IPS DF 6.9 (cell line): ENCODE measurements at places on chromosomes 1 and 21.

DNA sequence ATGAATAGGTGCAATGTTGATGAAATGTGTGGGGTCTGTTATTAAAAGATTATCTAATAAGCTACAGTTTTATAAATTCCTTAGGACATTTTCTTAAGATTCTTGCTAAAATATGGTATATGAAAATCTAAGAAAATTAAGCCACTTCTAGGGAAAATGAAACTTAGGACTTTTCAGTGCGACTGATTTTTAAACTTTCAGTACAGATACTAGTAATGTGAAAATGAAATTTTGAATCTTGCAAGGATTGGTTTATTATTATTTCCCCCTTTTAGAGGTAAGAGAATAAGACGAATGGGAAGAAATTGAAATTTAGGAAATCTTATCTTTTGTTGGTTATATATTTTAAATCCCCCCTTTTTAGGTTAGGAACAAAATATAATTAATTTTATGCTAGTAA, 16.4 kb downstream of the CAPZA1 start:
- no peaks in the 10 kb centered on the region for H3K36me3 ChIP-seq
- no peak overlapping the region for H3K27ac ChIP-seq
- no peak for DNase-seq
- H3K27me3 ChIP-seq = no peaks in the 10 kb centered on the region
- H3K4me3 ChIP-seq = no peak overlapping the region
- no peaks in the 10 kb centered on the region for H3K4me1 ChIP-seq

DNA sequence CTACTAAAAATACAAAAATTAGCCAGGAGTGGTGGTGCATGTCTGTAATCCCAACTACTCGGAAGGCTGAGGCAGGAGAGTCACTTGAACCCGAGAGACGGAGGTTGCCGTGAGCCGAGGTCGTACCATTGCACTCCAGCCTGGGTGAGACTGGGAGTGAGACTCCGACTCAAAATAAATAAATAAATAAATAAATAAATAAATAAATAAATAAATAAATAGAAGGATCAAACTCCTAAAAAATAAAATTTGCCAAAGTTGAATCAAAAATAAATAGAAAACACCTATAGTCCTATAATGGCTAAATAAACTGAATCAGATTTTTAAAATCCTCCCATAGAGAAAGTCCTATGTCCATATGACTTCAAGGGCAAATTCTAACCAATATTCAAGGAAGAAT, 15.2 kb upstream of the PEX19 start:
- H3K27ac ChIP-seq = no peak overlapping the region
- H3K4me3 ChIP-seq = no peak overlapping the region
- H3K27me3 ChIP-seq = no peaks in the 10 kb centered on the region; the same call in 1 of the 2 replicates
- no peaks in the 10 kb centered on the region for H3K4me1 ChIP-seq

- no peaks in the 10 kb centered on the region for H3K27me3 ChIP-seq
- H3K4me3 ChIP-seq = peak overlapping the region; percentile 40; the same call in 1 of the 2 replicates
- no peaks in the 10 kb centered on the region for H3K36me3 ChIP-seq
- DNase-seq = no peak
- H3K27ac ChIP-seq = no peak overlapping the region
These were observed 128.1 kb downstream of the MRPS6 start for GRCh38 chr21:34201481-34201858.

GRCh38 chr1:13943055-13943454, 243.1 kb downstream of the PRDM2 start:
- H3K36me3 ChIP-seq = no peaks in the 10 kb centered on the region
- H3K4me3 ChIP-seq = no peak overlapping the region
- no peak for DNase-seq
- H3K4me1 ChIP-seq = no peaks in the 10 kb centered on the region
- H3K27ac ChIP-seq = no peak overlapping the region

DNA sequence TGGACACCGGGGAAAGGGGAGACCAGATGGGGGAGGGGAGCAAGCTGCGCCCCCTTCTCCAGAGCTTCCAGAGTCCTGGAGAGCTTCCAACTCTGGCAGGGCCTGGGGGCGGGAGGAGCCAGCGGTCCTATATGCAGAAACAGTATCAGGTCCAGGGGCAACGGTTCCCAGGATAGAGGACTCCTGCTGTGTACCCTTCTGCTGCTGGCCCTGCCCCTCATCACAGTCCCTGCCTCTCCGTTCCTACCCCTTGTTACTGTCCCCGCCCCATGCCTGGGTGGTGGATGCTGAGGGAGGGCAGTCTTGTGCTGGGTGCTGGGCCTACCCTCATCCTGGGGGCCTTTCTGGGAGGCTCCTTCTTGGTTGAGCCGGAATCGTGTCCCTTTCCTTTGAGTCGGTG, 19.2 kb upstream of the PEX10 start:
- no peak overlapping the region for H3K4me3 ChIP-seq
- no peaks in the 10 kb centered on the region; the same call in 1 of the 2 replicates for H3K36me3 ChIP-seq
- no peaks in the 10 kb centered on the region; the same call in 1 of the 2 replicates for H3K4me1 ChIP-seq
- no peak overlapping the region for H3K27ac ChIP-seq

DNA sequence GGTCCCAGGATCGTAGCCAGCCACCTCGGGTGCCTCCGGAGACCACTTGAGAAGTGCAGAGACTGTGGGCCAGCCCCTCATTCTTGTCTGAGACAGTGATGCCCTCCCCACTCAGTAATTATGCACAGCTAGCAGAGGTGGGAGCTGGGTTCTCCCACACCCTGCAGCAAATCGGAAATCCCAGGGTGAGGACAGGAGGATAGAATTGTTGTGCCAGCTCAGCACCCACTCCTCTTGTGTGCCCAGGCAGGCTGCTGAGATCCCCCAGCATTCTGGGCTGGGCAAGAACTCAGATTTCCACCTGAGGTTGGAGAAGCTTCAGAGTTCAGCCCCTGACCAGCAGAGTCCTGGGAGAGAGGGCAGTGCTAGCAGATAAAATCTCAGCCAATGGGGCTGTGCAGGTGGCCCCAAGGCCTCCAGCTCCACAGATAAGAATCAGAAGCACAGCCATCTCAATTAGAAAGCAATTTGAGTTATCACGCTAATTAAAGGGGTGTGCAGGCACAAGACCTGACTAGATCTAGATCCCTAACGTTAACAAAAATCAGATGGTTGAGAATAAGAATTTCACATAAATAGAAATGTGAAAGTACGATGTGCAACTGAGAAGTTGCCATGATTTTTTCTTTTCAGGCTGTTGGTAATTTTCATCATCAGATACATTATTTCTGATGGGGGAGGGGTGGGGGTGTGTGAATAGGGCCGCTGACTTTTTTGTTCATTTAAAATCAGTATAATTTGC, 45.5 kb upstream of the IRF2BP2 start:
- no peak overlapping the region for H3K4me3 ChIP-seq
- peaks cover 7% of the 10 kb centered on the region for H3K4me1 ChIP-seq
- H3K27me3 ChIP-seq = no peaks in the 10 kb centered on the region
- no peaks in the 10 kb centered on the region for H3K36me3 ChIP-seq
- DNase-seq = no peak

GRCh38 chr1:48726557-48727215, 50.0 kb downstream of the BEND5 start:
- no peak overlapping the region for H3K4me3 ChIP-seq
- no peaks in the 10 kb centered on the region for H3K36me3 ChIP-seq
- no peaks in the 10 kb centered on the region for H3K4me1 ChIP-seq
- DNase-seq = no peak

DNA sequence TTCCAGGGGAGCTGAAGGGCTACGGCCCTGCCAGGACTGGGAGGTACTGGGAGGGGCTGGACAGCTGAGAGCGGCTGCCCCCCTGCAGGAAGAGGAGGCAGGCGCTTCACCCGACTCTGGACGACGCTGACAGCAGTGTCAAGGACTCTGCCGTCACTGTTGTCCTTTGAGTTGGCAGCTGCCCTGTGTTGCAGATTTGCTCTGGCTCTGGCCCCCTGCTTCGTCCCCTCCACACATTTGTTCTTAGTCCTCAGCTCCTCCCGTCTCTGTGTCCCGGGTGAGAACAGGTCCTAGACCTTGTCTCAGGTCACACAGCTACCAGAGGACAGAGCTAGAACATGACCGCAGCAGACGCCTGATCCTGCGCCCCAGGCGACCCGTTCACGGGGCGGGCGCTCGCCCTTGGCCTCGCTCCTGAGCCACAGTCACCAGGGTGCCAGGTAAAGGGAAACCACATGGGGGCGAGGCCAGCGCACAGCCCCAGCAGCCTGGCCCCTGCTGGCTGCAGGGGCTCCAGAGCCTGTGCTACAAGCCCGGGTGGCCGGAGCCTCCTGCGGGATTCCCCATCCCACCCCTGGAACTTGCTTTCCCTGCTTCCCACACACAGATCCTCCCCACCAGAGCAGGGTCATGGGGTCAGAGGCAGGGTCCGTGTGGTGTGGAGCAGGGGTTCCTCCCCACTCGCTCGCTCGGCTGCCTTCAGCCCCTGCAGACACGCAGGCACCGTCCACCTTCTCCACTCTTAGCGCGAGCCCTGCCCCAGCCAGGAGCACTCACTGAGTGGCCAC, 10.7 kb upstream of the NPHP4 start:
- no peak overlapping the region for H3K27ac ChIP-seq
- H3K4me1 ChIP-seq = peaks cover 1% of the 10 kb centered on the region; the same call in 1 of the 2 replicates
- no peak overlapping the region for H3K4me3 ChIP-seq
- DNase-seq = no peak
- H3K27me3 ChIP-seq = no peaks in the 10 kb centered on the region

DNA sequence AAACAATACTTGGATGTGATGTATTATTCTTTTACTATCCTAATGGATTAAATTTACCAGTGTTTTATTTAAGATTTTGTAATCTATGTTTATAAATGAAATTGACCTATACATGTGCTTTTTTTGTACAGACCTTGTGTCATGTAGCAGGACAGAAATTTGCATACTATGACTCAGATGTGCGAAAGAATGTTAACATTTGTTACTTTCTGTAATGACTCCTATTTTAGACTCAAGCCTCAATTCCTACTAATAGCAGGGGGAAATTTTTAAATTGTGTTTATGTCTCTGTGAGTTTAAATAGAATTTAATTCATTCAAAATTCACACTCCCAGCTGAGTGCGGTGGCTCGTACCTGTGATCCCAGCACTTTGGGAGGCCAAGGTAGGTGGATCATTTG, 21.8 kb upstream of the RIMKLA start:
- DNase-seq = no peak
- no peak overlapping the region for H3K4me3 ChIP-seq
- H3K4me1 ChIP-seq = no peaks in the 10 kb centered on the region
